NCI-H748 treated with DMSO at 0.1 percent for 48 hours (cell line): ENCODE measurements at places on chromosomes 11 and 22.
A peak's percentile ranks its signal among the peaks of the same experiment; 100 is the strongest.

DNA sequence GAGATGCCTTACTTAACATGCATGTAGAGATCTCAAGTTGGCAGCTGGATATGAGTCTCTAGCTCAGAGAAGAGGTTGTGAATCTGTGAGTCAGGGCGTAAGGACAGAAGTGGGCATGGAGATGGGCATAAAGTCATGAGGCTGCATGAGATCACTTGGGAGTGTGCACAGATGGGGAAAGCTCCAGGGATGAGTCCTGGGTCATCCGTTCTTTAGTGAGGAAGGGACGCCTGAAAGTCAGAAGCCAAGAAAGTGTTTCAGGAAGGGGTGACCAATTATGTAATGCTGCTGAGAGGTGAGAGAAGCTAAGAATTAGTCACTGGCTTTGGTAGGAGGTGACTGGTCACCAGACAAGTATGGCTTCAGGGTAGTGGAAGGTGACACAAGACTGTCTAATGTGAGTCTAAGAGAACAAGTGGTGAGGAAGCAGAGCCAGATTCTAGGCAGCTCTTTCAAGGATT is 6.7 kb downstream of the ACP2 start:
- DNase-seq: no peak

DNA sequence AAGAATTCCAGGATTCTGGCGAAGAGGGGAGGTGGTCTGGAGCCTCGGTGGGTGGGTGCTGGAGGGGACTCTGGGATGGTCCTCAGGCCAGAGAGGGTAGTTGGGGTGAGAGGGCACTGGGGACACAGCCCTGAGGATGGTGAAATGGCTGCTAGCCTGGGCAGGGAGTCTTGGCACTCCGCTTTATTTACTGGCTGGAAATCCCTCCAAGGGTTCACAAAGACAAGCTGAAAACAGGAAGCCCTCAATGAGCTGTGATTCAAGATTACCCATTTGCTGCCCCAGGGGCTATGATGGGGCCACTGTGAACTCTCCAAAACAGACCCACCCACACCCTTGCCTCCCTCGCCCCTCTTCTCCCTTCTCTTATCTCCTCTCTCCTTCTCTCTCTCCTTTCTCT is 71.9 kb downstream of the FBXO7 start:
- DNase-seq: no peak

- no peak for DNase-seq
These were observed 12.8 kb downstream of the CXCR5 start for GRCh38 chr11:118896472-118896913.

GRCh38 chr11:46529095-46529905 is 64.5 kb downstream of the AMBRA1 start:
- DNase-seq: peak; percentile 23

GRCh38 chr11:13276832-13277767 is 490 bp upstream of the BMAL1 start:
- peak; percentile 99 for DNase-seq

GRCh38 chr22:36409056-36409455 is 21.3 kb upstream of the MYH9 start:
- no peak for DNase-seq

GRCh38 chr22:40157330-40157945 is 20.3 kb upstream of the TNRC6B start:
- no peak for DNase-seq

DNA sequence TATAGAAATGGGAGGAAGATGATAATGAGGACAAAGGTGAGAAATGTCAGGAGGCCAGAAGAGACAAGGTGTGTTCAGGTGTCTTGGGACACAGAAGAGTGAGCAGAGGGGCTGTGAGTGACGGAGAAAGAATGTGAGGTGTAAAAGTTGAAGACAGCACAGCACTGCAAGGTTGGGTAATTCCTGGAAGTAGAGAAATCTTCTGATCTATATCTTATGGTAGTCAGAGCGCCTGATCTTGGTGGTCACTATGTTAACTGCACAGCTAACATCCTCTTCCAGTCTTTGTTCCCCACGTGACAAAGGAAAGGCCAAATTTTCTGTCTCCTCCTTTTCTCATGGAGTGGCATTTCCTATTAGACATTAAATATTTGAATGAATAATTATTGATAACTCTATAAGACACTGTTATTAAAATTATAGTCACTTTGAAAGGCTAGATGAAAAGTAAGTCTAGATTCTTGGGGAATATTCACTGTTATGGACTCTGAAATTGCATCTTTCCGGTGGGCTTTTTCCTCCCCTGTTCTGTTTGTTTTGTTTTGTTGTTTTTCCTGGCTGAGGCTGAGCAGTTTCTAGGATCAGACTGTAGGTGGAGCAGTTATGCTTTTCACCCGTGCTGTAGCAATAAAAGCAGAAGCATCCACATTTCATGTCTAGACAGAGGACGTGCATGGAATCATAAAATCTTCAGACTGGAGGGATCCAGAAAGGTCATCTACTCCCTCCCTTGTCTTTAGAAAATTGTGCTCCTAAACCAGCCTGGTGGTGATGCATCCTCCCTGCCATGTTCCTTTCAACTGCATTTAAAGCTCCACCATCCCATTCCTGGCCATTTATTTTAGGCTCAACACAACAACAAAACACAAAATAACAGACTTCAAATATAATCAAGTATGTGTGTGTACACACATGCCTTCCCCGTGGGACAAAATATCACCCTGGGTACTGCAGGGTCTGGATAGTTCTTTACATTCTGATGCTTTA is 26.6 kb downstream of the SC5D start:
- peak; percentile 14 for DNase-seq

DNA sequence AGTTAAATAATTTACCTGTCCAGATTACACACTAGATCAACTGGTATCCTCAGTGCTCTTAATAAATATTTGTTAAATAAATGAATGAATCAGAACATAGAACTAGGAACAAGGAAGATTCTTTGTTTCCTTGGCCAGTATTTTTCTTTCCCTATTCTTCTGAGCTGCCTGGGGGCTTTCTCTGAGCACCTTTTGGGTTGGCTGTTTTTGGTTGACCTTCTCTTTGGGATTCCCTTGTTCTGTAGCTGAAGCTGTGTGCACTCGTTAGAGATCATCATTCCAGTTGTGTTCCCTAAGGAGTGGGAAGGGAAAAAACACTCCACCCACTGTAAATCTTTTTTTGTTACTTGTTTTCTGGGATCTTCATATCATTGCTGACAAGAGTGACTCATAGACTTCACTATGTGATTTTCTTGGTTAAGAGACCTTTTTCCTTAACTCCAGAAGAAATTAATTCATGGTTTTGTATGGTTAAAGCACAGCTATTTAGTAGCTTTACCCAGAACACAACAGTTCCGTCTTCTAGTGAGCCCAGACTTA is 84.3 kb downstream of the STIM1 start:
- DNase-seq: no peak

GRCh38 chr11:19727246-19727645 is 14.6 kb downstream of the NAV2 start:
- DNase-seq: no peak

DNA sequence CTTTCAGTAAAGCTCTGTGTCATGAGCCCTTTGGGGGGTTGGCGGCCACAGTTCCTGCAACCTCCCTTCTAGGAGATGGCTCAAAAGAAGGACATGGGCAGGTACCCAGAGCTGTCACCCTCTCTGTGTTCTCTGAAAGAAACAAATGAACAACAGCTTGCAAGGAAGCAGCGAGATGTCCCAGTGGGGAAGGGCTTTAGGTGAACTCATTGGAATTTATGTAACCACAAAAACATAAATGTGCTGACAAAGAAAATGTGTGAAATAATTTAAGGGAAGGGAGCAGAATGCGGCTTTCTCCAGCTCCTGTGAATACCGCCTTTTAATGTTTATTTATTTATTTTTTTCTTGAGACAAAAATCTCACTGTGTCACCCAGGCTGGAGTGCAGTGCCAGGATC is 3.3 kb downstream of the PARVG start:
- no peak for DNase-seq

DNA sequence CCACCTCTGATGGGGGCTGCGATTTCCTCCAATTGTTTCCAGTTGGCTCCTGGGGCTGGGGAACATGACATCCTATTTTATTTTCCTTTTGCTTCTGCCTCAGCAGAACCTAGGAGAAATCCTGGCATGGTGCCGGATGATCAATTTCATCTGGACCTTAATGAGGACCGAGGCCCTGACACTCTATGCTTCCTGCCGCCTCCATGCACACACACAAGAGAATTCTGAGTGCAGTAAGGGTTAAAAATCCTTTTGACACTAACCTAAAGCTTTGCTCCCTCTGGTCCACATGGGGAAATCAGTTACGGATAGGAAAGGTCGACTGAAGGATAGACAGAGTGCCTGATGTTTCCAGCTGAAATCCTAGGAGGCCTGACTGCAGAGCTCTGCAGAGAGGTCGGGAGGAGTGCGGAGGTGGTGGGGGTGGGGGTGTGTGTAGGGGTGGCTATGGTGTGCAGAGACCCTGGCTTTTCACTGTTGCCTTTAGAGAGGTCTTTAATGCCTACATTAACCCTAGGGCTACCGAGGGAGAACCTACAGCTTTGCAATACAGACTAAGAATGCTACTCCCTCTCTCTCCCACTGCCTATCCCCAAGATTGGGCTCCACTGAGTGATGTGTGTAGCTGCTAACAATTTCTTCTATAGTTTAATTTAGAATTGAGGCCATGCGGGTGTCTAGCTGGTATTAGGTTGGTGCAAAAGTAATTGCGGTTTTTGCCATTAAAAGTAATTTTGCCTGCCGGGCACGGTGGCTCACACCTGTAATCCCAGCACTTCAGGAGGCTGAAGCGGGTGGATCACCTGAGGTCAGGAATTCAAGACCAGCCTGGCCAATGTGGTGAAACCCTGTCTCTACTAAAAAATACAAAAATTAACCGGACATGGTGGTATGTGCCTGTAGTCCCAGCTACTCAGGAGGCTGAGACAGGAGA is 53.6 kb upstream of the INCENP start:
- no peak for DNase-seq

- no peak for DNase-seq
These were observed 3.8 kb downstream of the C22orf39 start for GRCh38 chr22:19443544-19444211.

DNA sequence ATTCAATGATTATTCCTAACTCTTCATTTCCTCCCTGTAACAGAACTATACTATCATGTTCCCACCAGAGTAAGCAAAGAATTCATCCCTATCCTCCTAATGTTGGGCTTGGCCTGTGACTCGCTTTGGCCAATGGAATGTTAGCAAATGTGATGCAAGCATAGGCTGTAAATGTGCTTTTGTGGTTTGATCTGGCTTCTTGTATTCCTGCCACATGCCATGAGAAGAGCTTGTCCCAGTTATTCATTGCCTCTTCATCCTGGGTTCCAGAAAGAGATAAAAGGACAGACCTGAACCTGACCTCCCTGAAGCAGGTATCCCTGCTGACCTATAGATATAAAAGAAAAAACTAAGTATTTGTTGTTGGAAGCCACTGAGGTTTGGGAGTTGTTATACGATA is 51.0 kb downstream of the SYTL2 start:
- DNase-seq: peak; percentile 11

GRCh38 chr22:35521358-35522224 is 19.0 kb upstream of the RASD2 start:
- DNase-seq: no peak

GRCh38 chr22:23184764-23185113 is 4.4 kb downstream of the BCR start:
- DNase-seq: no peak

GRCh38 chr11:1180947-1181391 is 23.2 kb downstream of the MUC5AC start:
- no peak for DNase-seq

- no peak for DNase-seq
These were observed 219.2 kb downstream of the TENM4 start for GRCh38 chr11:79221444-79222130.

DNA sequence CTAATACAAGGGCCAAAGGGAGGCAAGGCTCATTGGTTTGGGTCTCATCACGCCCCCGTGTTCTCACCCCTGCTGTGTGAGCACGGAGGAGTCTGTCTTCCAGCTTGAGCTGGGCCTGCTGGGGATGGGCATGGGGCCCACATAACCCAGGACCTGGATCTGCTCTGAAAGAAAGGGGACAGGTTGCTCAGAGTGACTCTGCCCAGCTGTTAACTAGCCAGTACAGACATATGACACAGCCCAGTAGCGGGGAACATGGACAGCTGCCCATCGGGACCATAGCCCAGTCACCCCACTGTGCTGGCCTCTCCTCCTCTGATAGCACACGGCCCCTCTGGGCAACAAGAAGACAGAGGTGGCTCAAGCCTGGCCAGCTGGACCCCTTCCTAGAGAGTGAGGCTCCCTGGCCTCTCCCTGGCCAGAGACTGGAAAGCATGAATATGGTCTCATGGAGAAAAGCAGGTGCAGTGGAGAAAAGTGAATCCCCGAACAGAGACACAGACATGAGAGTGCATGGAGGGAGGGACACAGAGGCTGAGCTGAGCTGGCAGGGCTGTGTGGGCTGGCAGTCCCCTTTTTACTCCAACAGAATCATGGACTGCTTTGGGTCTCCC is 973.9 kb downstream of the BRD1 start:
- DNase-seq: no peak

DNA sequence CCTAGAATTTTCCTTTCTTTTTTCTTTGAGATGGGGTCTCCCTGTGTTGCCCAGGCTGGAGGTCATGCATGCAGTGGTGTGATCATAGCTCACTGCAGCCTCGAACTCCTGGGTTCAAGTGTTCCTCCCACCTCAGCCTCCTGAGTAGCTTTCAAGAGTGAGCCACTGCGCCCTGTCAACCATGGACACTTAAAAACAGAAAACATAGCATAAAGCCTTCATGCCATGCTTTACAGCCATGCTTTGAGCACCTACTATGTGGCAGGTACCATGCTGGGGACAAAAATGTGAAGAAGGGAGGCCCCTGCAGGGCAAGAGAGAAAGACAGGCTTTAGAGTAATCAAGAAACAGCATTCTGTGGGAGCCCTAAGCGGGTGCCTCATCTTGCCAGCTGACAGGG is 13.7 kb upstream of the GNB1L start:
- no peak for DNase-seq

GRCh38 chr11:63832336-63832735 is 6.6 kb upstream of the MARK2 start:
- no peak for DNase-seq

- no peak for DNase-seq
These were observed 21.9 kb upstream of the NFRKB start for GRCh38 chr11:129917231-129917630.

- DNase-seq: no peak
These were observed 4.7 kb downstream of the YDJC start for GRCh38 chr22:21624880-21625791.

- DNase-seq: no peak
These were observed 992 bp downstream of the LGALS12 start for GRCh38 chr11:63506876-63507275.

DNA sequence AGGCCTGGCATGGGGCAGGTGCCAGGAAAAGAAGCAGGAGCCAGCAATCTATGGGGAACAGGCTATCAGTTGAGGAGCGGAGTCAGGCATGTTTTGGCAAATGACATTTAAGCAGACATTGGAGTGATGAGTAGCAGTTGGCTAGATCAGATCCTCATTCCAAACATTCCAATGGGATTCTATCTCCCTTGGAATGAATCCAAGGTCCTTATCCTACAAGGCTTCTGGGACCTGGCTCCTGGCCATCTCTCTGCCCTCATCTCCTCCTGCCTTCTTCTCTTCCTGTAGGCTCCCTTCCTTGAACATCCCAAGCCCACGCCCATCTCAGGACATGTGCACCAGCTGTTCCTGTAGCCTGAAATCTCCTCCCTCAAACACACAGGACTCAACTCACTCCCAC is 1074.5 kb downstream of the TBC1D22A start:
- DNase-seq: no peak
